ENCODE measurements at places on chromosomes 1 and 21. TPM values are rescaled to one million over a fixed set of nuclear protein-coding genes. Genes with fewer than 3 reads are reported as not detected.

DNA sequence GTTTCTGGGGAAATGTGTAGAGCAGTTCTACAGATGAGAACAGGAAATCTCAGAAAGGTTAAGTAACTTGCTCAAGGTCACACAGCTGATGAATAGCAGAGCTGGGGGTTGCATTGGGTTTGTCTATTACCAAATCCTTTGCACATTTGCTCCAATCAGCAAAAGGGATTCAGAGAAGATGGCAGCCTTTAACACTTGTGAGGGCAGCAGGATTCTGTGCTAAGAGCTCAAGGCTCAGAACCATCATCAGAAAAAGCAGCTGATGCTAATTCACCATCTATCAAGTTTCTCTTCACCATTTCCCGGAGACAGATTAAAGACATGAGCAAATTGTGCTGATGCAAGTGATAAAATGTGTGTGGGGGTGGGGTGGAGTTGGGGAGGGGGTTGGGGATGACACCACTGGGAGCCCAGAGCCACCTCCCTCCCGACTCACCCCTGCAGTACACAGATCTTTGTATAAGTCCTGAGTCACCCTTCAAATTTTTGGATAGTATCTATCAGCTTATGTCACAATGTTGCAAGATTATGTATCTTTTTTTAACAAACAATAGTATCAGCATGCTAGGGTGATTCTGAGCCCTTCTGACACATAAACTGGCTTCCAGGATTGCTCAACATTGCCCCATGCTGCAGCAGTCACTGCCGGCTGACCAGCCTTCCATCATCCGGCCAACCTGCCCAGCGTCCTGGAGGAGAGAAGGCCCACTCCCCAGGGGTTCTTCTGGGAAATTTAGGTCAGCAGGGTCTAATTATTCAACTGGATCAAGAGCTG, 2.8 kb upstream of the SPSB1 start:
- no peak for DNase-seq

Gene CAMTA1
- total RNA-seq: 47.9 TPM

DNA sequence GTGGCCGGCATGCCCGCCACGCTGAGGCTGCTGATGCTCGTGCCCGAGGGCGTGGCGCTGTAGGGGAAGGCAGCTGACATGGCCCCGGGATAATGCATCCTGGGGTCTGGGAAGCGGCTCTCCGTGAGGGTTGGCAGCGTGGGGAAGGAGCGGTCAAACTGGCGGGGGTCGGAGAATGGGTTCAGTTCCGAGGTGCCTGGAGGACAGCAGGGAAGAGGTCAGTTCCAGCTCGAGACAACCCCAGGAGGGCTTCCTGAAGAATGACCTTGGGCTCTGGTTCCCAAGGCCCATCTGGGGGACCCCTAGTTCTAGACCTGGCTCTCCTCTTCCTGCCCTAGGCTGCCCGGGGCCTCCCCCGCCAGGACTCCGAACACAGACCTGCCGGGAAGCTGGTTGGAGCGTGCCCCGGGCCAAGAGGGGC, 27.6 kb downstream of the RUNX3 start:
- DNase-seq: peak; percentile 13

GRCh38 chr1:87918398-87918797, 589.7 kb downstream of the LMO4 start:
- DNase-seq: no peak

Gene TMEM240
- 3.9 TPM for total RNA-seq

- DNase-seq: peak; percentile 75
Observed at GRCh38 chr1:206030714-206031113, 7.0 kb upstream of the CTSE start.

DNA sequence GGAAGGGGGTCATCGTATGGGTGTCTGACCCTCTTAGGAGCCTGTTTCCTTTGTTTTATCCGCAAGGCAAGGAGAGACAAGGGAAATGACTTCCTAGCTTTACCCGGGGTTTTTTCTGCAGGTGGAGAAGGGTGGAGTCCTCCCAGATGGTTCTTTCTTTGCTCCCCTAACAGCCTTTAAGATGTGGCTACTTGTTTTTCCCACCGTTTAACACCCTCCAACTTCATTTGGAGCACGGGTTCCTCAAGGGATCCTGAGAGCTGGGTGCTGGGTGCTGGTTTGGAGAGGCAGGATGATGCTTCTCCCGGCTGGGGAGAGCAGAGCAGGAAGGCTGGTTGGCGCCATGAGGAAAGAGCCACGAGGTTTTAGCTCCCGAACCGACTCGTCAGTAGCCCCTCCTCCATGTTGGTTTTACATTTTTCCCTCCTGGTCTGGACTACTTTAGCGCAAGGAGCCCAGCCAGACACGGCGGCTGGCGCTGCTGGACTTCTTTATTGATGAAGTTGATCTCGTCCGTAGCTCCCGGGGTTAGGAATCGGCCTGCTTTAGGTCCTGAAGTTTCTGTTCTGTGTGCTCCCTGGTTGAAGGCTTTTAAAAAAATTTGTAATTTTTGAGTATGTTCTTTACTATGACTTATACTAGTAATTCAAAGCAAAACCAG, 1.4 kb downstream of the UCK2 start:
- peak; percentile 52 for DNase-seq

Gene SPRR4
- not detected for total RNA-seq

DNA sequence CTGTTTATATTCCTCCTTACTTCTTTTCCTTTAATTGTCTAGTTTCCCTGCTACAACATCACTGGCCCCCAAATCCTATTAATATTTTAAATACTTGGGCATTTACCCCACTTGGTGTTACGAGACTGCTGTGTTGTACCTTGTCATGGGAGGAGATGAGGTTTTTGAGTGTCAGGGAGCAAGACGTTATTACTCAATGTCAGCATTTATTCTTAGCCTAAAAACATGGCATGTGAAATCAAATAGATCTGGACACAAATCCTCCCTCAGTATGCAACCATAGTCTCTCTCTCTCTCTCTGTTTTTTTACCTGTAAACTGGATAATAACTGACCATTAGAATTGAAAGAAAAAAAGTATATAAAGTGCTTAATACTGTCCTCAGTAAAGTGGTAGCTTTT, 4.6 kb downstream of the LRRC8B start:
- DNase-seq: no peak

DNA sequence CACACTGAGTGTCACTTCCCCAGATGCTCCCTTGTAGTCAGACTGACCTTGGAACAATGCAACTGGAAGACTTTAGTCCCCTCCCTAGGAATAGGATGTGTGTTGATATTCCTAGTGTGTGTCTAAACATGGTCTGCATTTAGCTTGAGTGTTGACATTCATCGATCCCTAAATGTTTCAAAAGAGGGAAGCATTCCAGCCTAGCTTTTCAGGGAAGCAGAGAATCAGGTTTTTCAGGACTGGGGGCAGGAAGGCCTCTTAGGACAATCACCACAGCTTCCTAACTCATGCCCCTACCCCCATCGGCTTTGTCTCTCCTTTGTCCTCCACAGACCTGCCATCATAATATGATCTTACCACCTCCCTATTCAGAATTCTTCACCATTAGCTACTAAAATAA, 43.4 kb downstream of the NMNAT2 start:
- DNase-seq: no peak

- no peak for DNase-seq
Observed at GRCh38 chr1:67140460-67140859, 5.7 kb upstream of the C1orf141 start.

- no peak for DNase-seq
Observed at GRCh38 chr1:41051022-41051421, 29.5 kb upstream of the SLFNL1 start.

- no peak for DNase-seq
Observed at GRCh38 chr21:34830386-34831170, 161.8 kb downstream of the CLIC6 start.

- DNase-seq: no peak
Observed at GRCh38 chr1:29620631-29621030, 384.3 kb downstream of the PTPRU start.

DNA sequence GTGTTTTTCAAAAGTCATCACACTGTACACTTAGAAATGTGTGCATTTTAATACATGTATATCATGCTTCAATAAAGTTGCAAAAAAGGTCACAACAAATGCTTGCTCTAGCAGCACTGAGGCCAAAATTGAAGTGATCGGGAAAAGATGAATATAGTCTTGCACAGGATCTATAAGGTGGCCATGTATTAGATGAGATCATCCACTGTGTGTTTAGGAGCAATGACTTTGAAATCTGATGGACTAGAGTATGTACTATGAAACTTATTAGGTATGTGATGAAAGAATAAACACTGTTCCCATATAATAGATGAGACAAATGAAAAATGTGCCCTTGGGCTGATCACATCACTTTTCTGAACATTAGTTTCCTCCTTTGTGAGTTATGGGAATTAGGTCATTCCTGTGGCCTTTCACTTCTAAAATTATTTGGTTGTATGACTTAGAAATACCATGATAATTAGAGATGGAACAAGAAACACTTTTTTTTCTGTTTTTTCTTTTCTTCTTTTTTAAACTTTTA, 984.6 kb downstream of the ADGRL2 start:
- no peak for DNase-seq

Gene CFHR3
- total RNA-seq: 0.24 TPM

- DNase-seq: no peak
Observed at GRCh38 chr1:49526672-49527071, 497.1 kb downstream of the AGBL4 start.

GRCh38 chr1:54417123-54417522, 10.9 kb upstream of the SSBP3 start:
- DNase-seq: no peak

- no peak for DNase-seq
Observed at GRCh38 chr1:217425422-217425821, 205.5 kb downstream of the GPATCH2 start.

DNA sequence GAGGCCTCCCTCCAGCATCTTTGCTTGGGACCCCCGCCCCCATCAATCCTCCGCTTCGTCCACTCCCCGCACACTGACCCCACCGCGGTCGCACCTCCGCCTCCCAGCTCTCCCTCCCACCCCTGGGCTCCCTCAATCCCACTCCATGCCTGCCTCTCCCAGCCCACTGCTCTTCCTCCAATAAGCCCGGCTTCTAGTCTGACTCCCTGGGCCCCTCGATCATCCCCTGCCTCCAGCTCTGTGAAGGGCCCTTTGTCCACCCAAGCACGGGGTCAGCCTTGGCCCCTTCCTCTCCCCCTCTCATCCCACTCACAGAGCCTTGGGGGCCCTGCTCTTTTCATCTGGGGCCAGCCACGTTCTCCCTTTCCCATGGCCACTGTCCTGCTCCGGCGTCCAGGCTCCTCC, 1.5 kb upstream of the TMEM200B start:
- no peak for DNase-seq

- DNase-seq: no peak
Observed at GRCh38 chr21:41229509-41230248, 61.7 kb downstream of the BACE2 start.

GRCh38 chr1:55033265-55033614, 6.1 kb upstream of the PCSK9 start:
- no peak for DNase-seq
